ENCODE measurements at places on chromosomes 4 and X.

- DNase-seq: no peak
These were observed 58.7 kb upstream of the MAML3 start for GRCh38 chr4:140212646-140213045.

- no peak for DNase-seq
These were observed 466.1 kb downstream of the C4orf33 start for GRCh38 chr4:129561886-129562671.

- DNase-seq: no peak
These were observed 133.9 kb downstream of the AFAP1 start for GRCh38 chr4:7805533-7806337.

- DNase-seq: no peak
These were observed 23.5 kb downstream of the TIGD2 start for GRCh38 chr4:89134775-89135319.

DNA sequence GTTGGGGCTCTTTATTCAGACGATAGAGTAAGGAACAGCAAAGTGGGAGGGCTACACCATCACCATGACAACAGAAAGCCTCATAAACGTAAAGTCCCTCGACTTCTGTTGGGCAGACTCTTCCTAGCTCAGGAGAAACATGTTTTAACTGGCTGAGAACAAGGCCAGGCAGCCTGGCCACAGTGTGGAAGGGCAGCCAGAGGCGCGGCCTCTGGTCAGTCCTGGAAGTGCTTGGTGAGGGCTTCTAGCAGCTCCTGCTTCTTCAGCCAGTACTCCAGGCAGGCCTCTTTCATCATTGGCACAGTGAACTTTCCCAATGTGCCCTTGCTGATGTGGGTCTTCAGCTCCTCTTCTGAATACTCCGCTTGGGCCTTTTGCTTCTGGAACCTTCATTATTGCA is 690.9 kb downstream of the PCDH19 start:
- no peak for DNase-seq

- DNase-seq: no peak
These were observed 149.2 kb downstream of the CFAP299 start for GRCh38 chr4:80484712-80485111.

DNA sequence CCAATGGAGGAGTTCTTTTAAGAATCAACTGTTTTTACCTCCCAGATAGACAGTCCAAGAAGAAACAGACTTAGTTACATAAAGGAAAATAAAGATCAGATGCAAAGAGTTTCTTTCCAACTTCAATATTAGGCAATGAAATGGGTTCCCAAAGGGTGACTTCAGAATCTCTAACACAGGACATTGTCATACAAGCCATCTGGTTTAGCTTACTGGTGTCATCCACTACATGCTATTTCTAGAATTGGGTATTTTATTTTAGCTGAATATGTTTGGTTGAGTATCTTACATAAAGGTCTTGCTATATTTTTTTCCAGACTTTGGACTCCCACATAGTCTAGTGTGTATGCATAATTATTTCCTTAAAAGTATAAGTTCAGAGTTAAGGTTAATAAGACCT is 162.1 kb upstream of the SLC7A11 start:
- DNase-seq: no peak

DNA sequence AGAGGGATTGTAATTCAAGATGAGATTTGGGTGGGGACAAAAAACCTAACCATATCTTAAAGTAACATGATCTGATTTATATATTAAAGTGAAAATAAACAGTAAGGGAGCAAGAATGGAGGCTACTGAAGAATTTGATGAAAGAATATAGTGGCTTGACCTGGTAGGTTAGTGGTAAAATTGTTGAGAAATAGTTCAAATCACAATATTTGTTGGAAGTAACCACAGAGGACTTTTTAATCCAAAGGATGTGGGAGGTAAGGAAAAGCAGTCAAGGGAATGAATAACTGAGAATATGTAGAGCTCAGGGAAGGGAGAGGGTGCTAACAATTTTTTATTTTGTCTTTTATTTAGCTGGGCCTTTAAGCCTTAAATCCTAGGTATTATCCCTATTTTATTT is 139.8 kb upstream of the HS3ST1 start:
- no peak for DNase-seq

DNA sequence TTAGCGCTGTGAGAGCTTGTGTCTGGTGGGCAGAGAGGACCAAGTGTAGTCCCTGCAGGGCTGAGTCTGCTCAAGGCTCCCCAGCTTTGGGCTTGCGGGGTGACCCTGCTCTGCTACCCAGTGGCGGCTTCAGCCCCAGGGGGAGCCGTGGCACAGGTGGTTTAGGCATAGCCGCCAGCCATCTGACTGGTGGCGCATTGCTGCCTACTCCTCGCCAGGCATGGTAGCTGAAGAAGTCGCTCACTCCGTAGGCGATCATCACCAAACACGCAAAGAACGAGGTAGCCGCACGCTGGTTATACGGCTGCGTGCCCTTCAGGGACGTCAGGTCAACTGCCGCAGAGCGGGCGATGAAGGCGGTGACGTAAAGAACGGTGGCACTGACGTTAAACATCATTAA is 180.7 kb upstream of the DIPK2B start:
- DNase-seq: no peak

GRCh38 chr4:101147283-101147682 is 200.0 kb downstream of the PPP3CA start:
- DNase-seq: no peak

DNA sequence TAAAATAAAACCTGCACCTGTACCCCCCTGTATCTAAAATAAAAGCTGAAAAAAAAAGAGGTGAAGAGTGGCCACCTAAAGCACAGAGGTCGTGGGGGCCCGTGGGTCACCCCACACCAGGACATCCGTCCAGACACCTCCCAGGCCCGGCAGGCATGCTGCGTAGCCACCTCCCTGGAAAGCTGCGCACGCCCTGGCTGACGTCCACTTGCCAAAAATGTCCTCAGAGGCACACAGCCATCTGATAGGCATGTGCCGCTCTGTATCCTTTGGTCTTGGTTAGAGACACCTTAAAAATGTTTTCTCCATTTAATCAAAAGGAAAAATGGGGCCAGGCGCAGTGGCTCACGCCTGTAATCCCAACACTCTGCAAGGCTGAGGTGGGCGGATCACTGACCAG is 17.7 kb downstream of the FAM53A start:
- DNase-seq: no peak

DNA sequence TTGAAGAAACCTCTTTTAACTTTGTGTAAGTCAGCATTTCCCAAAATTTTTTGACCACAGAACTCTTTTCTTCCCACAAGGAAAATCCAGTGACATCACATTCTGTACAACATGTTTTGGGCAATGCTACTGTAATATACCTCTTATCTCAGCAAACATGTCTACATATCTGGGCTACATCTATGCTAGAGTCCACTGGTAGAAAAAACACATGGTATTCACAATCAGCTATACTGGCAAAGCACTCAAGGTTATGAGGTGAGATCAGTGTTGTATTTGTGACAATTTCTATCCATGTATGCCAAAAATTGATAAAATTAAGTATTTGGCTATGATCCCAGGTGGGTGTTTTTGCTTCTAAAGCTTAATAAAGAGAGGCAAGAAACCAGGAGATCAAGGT is 98.0 kb downstream of the ATP11C start:
- no peak for DNase-seq
